ENCODE measurements at places on chromosomes 11 and 22. TPM values are rescaled to one million over a fixed set of nuclear protein-coding genes. Genes with fewer than 3 reads are reported as not detected.

Gene MS4A3
- not detected for total RNA-seq

Gene OR2AT4
- not detected for total RNA-seq

Gene TREH
- not detected for total RNA-seq

Gene DSCAML1
- total RNA-seq: 0.57 TPM

Gene SLC5A4
- total RNA-seq: 0.48 TPM

Gene NCF4
- 13.0 TPM for total RNA-seq

Gene RIC3
- 31.1 TPM for total RNA-seq

Gene KLHDC7B
- total RNA-seq: 0.08 TPM

Gene APOL2
- total RNA-seq: 44.4 TPM

Gene MYO7A
- total RNA-seq: 97.3 TPM

Gene CD3D
- total RNA-seq: 3.0 TPM

GRCh38 chr11:32379719-32380118 lies 55.6 kb downstream of the WT1 start:
- H3K4me3 ChIP-seq: no peak overlapping the region
- no peaks in the 10 kb centered on the region for H3K27me3 ChIP-seq
- H3K36me3 ChIP-seq: no peaks in the 10 kb centered on the region
- no peaks in the 10 kb centered on the region for H3K4me1 ChIP-seq

DNA sequence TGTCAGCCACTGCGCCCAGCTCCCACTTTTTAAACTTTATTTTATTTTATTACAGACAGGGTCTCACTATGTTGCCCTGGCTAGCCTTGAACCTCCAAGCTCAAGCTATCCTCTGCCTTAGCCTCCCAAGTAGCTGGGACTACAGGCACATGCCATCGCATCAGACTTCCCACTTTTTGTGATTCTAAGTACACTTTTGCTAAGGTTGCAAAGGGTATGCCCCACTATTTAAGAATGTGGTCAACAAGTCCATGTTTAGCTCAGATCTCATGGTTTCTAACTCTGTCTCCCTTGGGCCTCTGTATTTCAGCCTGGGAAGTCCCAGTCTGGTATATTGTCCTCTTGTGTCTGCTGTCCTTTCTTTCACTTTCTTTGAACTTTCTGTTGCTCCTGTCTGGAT lies 35.3 kb downstream of the EXPH5 start:
- no peaks in the 10 kb centered on the region for H3K27me3 ChIP-seq
- no peak for DNase-seq
- no peak overlapping the region for H3K4me3 ChIP-seq
- no peak overlapping the region for H3K27ac ChIP-seq
- no peaks in the 10 kb centered on the region for H3K4me1 ChIP-seq

GRCh38 chr22:42292732-42293520 lies 22.5 kb upstream of the TCF20 start:
- DNase-seq: no peak
- H3K4me1 ChIP-seq: peaks cover 9% of the 10 kb centered on the region
- H3K27ac ChIP-seq: no peak overlapping the region

DNA sequence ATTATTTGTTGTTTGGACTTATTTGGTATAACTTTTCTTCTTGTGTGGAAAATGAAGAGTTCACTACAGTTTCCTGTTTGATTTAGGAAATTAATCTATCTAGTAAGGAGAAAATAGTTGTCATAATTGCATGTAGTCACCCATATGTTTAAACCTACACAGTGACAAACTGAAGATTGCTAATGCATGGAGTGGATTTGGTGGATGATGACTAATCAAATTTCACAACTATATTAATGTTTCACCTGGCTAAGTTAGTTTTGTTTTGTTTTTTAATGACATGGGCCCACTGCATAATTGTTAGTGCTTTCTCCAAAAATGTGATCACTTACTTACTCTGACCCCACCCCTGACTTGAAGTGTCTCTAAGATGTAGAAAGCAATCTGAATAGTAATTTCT lies 170.6 kb downstream of the DYNC2H1 start:
- no peak for DNase-seq
- H3K36me3 ChIP-seq: no peaks in the 10 kb centered on the region
- H3K27ac ChIP-seq: no peak overlapping the region
- no peaks in the 10 kb centered on the region for H3K27me3 ChIP-seq
- no peaks in the 10 kb centered on the region for H3K4me1 ChIP-seq

DNA sequence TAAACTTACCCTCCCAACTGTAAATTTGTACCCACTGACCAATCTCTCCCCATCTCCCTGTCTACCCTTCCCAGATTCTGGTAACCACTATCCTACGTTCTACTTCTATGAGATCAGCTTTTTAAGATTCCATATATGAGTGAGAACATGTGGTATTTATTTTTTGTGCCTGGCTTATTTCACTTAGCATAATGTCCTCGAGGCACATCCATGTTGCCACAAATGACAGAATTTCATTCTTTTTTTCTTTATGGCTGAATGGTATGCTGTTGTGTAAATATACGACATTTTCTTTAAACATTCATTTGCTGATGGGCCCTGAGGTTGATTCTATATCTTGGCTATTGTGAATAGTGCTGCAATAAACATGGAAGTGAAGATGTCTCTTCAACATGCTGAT lies 74.7 kb upstream of the RRM1 start:
- no peaks in the 10 kb centered on the region for H3K36me3 ChIP-seq
- no peaks in the 10 kb centered on the region for H3K4me1 ChIP-seq
- no peaks in the 10 kb centered on the region for H3K27me3 ChIP-seq
- H3K4me3 ChIP-seq: no peak overlapping the region
- H3K27ac ChIP-seq: no peak overlapping the region

- H3K27ac ChIP-seq: no peak overlapping the region
- peaks cover 17% of the 10 kb centered on the region for H3K4me1 ChIP-seq
- no peak overlapping the region for H3K4me3 ChIP-seq
- H3K27me3 ChIP-seq: no peaks in the 10 kb centered on the region
- peak; percentile 81 for DNase-seq
Observed at GRCh38 chr11:65551572-65552387, 6.4 kb downstream of the LTBP3 start.

GRCh38 chr11:119149786-119150275 lies 979 bp downstream of the ABCG4 start:
- peaks cover 11% of the 10 kb centered on the region for H3K4me1 ChIP-seq
- H3K27me3 ChIP-seq: no peaks in the 10 kb centered on the region
- no peak for DNase-seq
- no peaks in the 10 kb centered on the region for H3K36me3 ChIP-seq

- no peak overlapping the region for H3K27ac ChIP-seq
- H3K36me3 ChIP-seq: no peaks in the 10 kb centered on the region
- no peak for DNase-seq
- H3K27me3 ChIP-seq: no peaks in the 10 kb centered on the region
- no peak overlapping the region for H3K4me3 ChIP-seq
- H3K4me1 ChIP-seq: no peaks in the 10 kb centered on the region
Observed at GRCh38 chr11:128916681-128917080, 25.5 kb downstream of the KCNJ5 start.

- DNase-seq: no peak
- no peak overlapping the region for H3K27ac ChIP-seq
- no peaks in the 10 kb centered on the region for H3K4me1 ChIP-seq
- H3K36me3 ChIP-seq: no peaks in the 10 kb centered on the region
- H3K4me3 ChIP-seq: no peak overlapping the region
- no peaks in the 10 kb centered on the region for H3K27me3 ChIP-seq
Observed at GRCh38 chr11:24615451-24616160, 118.8 kb downstream of the LUZP2 start.

DNA sequence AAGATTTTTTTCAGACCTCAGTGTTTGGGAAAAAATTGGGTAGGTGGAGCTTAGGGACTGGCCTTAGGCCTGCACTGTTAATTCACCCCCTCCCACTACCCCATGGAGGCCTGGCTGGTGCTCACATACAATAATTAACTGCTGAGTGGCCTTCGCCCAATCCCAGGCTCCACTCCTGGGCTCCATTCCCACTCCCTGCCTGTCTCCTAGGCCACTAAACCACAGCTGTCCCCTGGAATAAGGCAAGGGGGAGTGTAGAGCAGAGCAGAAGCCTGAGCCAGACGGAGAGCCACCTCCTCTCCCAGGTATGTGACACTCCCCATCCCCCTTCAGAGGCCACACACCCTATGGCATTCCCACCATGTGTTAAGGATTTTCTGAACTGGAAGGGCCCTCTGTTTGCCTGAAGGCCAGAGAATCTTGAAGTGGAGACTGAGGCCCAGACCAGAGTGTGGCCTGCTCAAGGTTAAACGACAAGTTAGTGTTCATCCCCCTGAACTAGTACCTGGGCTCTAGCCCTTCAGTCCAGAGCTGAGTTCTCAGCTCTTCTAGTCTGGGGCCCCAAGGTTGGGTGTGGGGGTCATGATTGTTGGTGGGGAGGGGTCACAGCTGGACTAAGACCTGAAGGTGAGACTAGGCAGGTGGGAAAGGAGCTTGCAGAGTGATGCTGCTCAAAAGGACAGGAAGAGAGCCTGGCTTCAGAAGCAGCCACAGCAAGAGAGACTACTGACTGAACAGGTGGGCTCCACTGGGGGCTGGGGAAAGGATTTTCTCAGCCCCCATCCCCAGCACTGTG lies 2.3 kb upstream of the FOLR1 start:
- no peaks in the 10 kb centered on the region for H3K27me3 ChIP-seq
- DNase-seq: no peak
- H3K4me1 ChIP-seq: no peaks in the 10 kb centered on the region

GRCh38 chr11:102600666-102601065 lies 24.5 kb downstream of the MMP20 start:
- H3K4me3 ChIP-seq: no peak overlapping the region
- peaks cover 4% of the 10 kb centered on the region for H3K27me3 ChIP-seq
- no peaks in the 10 kb centered on the region for H3K36me3 ChIP-seq
- DNase-seq: no peak

Measured in adrenal gland (tissue), 19 donors.